ENCODE measurements at places on chromosomes 7 and 10.

DNA sequence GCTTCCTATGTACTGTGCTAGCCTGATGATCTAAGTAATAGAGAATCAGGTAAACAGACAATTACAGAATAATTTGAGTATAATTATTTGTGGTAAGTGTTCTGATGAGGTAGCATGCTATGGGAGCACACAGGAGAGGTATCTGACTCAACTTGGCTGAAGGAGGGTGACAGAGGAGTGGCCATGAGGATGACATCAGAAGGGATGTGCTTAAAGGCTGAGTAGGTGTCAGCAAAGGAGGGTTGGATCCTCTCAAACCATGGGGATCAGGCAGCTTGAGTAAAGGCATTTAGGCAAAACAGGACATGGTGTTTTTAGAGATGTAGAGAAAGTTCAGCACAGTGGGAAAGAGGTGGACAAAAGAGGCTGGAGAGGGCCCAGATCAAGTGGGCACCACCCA is 29.0 kb downstream of the KLHDC10 start:
- no peak for DNase-seq

GRCh38 chr7:141103847-141104429 is 30.1 kb downstream of the TMEM178B start:
- DNase-seq = peak; percentile 15

DNA sequence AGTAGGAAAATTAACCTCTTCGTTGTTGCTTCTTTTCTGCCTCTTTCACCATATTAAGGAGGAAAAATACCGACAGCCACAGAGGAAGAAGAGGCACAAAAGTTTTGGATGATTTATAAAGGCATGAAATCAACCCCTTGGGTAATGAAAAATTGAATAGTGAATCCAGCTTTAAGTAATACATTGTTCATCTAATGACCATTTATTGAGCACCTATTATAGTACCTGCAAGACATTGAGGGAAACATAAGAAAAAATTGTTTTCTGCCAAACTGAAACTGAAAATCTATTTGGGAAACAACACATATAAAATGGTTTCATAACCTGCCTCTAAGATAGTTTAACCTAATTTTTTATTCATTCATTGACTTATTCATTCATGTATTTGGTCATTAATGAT is 8.2 kb downstream of the ECHDC3 start:
- DNase-seq = no peak

GRCh38 chr10:90905925-90906324 is 15.0 kb downstream of the ANKRD1 start:
- DNase-seq = no peak

DNA sequence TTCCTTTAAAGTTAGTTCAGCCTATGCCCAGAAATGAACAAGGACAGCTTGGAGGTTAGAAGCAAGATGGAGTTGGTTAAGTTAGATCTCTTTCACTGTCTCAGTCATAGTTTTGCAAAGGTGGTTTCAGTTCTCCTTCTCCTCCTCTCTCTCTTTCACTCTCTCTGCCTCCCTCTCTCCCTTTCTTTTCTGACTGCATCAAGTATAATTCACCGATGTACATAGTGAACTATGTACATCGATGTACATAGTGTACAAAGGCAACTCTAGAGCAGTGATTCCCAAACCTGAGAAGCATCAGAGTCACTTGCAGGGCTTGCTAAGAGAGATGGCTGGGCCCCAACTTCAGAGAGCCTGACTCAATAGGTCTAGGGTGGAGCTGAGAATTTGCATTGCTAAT is 1259.7 kb downstream of the TYW1 start:
- no peak for DNase-seq

DNA sequence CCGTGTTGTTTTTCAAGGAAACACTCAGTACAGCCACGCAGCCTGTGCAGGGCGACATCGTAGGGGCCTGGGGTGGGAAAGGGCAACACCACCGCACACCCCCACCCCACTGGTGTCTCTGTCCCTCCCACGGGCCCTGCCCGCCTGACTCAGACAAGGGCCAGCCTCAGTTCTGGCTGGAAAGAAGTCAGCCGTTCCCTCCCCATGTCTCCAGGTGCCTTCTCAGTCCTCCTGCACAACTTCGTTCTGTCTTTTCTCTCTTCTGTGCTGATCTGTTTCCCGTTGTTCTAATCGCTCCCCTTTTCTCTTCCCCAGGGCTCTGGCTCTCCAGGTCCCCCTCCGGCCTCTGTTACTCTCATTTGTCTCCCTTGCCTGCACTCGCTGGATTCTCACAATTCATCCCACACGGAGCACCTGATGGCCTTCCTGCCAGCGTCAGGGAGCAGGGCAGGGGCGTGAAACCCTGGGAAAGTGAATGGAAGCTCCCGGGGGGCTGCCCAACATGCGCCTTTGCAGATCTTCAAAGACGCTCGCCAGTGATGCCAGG is 97.7 kb downstream of the WDR37 start:
- no peak for DNase-seq

DNA sequence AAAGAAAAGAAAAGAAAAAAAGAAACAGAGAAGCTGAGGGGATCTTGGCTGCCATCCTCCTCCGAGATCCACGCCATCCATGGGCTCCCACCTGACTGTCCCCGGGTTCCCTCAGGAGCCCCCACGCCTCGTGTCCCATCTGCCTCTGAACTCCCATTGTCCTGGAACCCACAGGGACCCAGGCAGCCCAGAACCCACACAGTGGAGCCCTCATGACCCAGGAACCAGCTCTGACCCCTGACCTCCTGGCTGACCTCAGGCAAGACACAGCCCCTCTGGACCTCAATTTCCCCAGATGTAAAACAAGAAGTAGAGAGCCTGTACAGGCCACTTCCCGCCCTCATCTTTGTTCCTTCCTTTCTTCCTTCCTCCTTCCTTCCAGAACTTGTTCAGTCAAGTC is 40.4 kb downstream of the RASGEF1A start:
- no peak for DNase-seq

DNA sequence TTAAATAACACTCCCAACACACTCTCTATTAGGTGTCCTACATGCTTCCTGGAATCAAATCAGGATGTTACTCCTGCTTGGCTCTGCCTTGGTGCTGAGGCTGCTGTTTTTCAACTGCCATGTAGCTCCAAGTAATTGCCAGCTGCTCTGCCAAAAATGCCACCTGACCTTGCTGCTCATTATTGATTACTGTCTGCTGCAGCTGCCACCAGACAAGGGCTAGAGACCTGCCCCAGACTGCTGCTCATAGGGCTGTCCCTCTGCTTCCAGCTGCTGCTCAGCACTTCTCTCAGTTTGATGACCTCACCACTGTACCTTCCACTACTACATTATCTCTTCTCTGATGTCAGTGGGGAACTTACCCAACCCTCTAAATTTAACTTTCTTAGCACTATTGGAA is 102.5 kb downstream of the PCLO start:
- DNase-seq = peak; percentile 17

DNA sequence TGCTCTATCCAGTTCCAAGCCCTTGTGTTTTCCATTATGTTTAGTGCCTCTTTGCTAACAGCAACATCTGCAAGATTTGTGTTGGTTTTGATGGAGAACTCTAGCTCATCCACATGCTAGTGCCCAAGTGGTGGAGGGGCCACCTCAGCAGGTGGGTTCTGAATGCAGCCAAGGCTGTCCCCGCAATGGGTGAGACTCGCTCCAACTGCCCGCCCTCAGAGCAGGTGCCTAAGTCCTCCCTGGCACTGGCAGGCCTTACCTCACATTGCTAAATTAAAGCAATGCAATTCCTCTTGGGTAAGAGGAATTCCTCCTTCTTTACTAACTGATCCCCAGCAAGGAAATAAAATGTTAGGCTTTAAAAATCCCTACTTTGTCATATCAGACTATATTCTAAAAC is 146.8 kb downstream of the ADCY1 start:
- DNase-seq = no peak

GRCh38 chr10:63806330-63806729 is 285.1 kb downstream of the REEP3 start:
- no peak for DNase-seq

DNA sequence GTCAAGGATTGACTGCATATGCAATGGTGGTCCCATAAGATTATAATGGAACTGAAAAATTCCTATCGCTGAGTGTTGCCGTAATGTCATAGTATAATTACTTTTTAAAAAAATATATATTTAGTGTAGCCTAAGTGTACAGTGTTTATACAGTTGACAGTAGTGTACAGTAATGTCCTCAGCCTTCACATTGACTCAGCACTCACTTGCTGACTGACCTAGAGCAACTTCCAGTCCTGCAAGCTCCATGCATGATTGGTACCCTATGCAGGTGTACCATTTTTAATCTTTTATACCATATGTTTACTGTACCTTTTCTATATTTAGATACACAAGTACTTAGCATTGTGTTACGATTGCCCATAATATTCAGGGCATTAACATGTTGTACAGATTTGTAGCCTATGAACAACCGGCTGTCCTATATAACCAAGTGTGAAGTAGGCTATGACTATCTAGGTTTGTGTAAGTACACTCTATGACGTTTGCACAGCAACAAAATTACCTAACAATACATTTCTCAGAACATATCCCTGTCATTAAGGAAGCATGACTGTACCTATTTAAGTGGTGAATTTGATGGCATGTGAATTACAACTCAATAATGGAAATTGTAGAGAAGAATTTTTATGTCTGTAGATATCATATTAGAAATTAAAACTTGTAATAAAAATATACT is 40.9 kb downstream of the CCNY start:
- no peak for DNase-seq

GRCh38 chr7:51619880-51620279 is 303.3 kb upstream of the COBL start:
- no peak for DNase-seq

DNA sequence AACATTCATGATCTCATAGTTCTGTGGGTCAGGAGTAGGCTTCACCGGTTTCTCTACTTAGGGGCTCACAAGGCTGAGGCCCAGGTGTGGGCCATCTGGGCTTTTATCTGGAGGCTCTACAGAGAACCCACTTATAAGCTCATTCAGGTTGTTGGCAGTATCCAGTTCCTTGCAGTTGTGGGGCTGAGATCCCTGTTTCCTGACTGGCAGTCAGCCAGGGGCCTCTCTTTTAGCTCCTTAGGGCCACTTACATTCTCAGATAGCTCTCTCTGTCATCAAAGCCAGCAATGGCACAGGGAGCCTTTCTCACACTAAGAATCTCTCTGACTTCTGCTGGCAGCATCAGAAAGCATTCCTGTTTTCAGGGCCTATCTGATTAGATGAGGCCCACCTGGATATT is 18.2 kb upstream of the HECTD2 start:
- DNase-seq = no peak

- DNase-seq = no peak
Observed at GRCh38 chr10:123523833-123524232, 142.3 kb upstream of the GPR26 start.

GRCh38 chr10:71782221-71782916 is 9.0 kb upstream of the VSIR start:
- DNase-seq = no peak

DNA sequence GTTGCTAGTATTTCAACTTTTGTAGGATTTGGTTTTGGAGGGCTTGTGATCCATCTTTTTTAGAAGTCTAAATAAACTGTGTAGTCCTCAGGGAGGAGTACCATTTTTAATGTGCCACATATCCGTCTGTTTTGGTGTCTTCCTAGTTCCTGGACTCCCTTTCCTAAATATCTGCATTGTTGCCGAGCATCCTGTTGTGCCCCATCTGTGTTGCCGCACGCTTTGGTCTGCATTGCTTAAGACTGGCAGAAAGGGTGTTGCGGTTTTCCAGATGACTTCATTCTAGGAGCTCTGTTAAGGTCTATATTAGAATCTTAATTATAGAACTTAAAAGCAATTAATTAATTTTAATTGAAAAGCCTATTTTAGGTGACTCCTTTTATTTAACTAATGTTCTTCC is 49.4 kb downstream of the RBM33 start:
- DNase-seq = no peak

DNA sequence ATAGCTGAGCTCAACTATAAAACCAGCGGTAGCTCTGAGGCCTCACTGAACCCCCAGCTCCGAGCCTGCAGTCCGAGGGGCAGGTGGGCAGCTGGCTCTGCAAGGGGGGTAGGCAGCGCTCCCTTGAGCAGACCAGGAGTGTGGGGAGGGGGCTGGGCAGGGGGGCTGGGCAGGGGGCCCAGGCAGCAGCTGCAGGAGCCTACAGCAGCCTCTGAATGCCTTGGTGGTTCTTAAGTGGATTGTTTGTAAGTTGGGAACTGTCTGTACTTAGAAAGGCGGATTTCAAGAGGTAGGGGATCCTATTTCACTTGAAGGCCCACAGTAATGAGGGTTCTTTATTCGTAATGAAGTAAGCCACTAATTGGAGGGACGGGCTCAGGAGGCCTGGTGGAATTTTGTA is 72.3 kb downstream of the ICA1 start:
- no peak for DNase-seq

DNA sequence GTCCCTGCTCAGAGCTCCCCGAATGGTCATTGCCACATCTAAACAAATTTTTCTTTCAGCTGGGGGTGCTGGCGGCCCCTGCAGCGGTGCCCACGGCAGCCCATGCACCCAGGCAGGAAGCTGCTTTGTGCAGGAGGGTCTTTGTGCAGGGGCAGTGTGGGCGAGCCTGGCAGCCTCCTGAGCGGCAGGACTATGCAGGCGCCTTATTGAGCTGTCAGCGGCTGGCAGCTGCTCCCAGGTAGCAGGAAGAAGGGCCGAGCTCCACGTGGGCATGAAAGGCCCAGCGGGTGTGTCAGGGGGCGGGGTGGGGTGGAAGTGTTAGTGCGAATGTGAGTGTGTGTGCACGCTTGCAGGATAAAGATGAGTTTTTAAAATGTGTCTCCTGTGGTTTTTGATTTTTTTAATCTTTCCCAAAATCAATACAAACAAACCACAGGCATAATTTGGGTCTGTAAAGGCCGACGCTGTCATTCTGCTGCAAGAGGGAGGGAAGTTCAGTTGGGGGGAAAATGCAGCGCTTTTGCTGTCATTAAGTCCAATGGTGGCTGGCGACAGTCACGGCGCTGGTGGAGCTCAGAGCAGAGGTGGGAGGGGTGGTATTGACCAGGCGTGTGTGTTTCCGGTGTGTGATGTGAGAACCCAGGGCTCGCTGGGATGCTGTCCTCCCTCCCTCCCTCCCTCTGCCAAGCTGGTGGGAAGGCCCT is 83.9 kb downstream of the LHPP start:
- peak; percentile 38 for DNase-seq

DNA sequence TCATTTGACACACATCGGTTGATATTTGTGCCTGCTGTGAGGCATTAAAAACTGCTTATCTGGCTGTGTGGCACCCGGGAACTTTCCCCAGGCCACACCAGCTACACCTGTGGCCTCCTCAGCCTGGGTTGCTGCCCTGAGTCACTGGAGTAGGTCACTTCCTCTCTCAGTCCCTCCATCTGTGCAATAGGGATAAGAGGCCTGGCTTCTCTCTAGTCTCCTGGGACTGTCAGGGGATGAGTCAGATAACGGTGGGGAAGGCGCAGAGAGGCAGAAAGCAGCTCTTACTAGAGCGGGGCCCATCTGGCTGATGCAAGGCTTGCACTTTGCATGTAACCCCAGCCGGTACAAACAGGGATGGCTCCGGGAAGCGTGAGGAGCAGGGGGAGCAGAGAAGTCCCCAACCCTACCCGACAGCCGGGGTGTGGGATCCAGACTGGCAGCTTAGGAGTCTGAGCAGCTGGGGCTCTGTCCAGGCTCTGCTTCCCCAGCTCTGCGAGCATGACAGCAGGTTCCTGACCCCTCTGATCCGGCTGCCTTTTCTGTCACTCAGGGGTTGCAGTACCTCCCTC is 34.0 kb downstream of the DNAJB12 start:
- DNase-seq = peak; percentile 19
